ENCODE measurements at places on chromosomes 4 and X.

- no peak for DNase-seq
These were observed 166.6 kb downstream of the EFNB1 start for GRCh38 chrX:68995386-68995779.

DNA sequence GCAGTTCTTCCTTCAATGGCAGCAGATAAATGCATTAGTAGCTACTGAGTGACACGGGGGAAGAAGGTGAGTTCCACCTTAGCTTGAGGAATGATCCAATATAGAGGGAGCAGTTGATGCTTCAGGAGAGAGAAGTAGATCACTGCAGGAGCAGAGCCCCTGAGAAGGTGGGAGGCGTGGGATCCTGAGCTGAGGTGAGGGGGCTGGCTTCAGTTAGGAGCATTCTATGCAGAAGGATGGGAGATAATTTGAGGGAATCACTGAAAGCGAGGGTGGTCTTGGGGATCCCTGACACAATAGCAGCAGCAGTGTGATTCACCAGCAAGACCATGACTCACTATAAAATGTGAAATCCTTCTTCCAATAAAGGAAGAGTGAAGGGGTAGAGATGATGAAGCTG is 48.0 kb downstream of the XAGE2 start:
- DNase-seq, result no peak

GRCh38 chrX:2427147-2427546 is 73.6 kb downstream of the DHRSX start:
- no peak for DNase-seq

DNA sequence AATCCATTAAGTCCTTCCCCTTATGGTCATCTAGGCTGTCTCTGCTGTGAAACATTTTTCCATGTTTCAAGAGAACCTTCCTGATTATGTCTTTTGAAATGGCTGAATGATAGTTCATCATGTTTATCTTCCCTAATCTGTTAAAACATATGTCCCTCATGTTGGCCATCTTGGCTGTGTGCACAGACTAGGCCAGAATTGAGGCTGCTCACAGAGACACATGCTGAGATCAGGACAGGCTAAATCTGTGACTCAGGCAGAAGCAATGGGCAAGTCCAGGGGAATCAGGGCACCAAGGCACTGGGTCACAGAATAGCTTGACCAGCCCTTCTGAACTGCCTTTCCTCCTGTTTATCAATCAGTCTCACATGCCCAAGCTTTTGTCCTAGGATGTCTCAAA is 78.3 kb downstream of the FHDC1 start:
- DNase-seq, result no peak

GRCh38 chr4:68176904-68177303 is 47.2 kb upstream of the TMPRSS11F start:
- DNase-seq, result no peak

DNA sequence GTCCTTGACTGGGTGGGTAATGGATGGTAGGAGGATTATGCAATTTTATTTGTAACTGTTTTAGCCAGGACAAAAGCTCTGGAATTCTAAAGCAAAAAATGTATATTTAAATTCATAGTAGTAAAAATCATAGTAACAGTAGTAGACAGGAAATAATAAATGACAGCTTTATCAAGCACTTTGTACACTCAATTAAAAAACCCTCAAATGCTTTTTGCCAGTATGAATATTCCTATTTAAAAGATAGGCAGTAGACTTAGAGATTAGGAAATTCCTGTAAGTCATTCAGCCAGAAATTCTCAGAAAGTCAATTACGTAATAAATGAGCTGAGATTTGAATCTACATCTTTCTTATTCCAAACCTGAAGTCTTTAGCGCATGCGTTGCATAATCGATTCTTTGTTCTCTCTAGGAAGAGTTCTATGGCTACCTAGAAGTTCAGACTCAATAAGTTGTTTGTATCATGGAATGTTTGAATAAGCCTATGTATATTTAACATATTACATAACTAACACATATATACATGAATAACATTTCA is 2.5 kb downstream of the AADAT start:
- no peak for DNase-seq

All from SW 1271 (cell line).